Activated naive CD4-positive, alpha-beta T cell (primary cell): ENCODE measurements at places on chromosomes 1 and 21.

- no peak for DNase-seq
Measured at GRCh38 chr1:163145435-163145834, 57.3 kb downstream of the RGS5 start.

DNA sequence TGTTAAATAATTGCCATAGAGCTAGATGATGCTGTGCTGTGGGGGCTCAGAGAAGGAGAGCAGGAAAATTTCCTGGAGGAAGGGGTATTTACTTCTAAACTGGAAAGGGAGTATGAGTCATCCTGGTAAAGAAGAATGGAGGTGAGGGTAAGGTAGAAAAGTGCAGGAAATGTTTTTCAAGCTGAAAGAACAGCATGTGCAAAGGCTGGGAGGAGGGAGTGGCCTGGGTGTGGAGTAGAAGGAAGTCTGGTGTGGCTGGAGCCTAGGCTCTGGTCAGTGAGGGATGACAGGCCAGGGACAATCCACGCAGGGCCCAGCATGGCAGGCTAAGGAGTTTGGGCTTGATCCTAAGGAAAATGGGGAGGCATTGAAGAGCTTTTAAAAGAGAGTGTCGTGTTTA is 45.9 kb downstream of the MATN1 start:
- no peak for DNase-seq

- DNase-seq = no peak
Measured at GRCh38 chr1:66747501-66747900, 4.8 kb upstream of the DYNLT5 start.

DNA sequence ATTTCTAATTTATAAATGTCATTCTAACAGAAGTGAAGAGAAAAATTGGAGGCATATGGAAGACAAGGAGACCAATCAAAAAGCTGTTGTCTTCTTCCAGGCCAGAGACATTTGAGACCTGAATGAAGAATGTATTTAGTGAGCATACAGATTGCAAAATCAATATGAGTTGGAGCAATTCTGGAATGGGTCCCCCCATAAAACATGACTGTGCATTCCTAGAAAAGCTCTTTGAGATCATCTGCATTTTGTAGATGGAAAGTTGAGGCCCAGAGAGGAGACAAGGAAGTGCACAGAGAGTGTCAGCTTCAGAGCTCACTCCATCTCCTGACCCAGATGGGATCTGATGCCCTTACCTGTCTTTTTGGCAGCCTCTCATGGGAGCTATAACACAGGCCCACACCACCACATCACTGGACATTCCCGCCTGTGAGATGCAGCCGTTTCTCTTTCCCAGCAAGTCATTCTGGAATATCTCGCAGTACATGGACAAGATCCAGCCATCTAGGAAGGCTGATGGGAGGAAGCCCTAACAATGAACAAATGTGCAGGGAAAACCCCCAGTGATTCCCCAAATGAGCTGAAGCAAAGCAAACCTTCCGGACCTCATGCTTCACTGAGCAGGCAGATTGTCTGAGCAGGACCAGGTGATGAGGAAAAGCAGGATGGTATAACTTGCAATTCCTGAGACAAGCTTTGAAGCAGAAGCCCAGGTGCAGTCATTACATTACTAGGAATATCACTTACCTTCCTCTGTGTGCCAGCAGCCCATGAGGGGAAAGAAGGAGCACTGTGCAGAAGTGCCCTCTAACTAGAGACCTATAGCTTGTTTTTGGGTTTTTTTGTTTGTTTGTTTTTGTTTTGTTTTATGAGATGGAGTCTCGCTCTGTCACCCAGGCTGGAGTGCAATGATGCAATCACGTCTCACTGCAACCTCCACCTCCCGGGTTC is 445.6 kb downstream of the PLPP3 start:
- no peak for DNase-seq

DNA sequence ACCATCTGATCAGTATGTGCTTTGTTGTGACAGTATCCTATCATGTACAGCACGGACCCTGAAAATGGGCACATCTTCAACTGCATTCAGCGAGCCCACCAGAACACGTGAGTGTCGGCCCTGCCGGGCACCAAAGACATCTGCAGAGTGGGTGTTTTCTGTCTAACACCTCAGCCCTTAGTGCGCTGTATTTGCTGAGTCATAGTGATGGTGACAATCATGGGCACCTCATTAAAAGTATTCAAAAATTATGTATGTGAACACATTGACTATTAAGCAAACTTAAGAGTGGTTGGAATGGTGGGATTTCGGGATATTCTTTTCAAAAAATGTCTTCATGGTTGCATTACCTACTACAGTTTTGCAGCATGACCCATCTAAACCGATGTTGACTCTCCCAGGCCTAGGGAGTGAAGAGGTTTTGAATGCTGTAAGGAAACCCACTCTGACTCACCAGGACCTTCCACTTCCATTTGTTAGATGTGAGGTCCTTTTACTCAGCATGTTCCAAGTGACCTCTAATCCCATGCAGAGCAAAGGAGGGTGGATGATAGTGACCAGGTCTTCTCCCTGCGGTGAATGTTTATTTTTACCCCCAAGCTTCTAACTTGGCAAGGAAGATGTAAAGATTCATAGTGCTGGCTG is 20.1 kb downstream of the MGST3 start:
- DNase-seq = no peak

DNA sequence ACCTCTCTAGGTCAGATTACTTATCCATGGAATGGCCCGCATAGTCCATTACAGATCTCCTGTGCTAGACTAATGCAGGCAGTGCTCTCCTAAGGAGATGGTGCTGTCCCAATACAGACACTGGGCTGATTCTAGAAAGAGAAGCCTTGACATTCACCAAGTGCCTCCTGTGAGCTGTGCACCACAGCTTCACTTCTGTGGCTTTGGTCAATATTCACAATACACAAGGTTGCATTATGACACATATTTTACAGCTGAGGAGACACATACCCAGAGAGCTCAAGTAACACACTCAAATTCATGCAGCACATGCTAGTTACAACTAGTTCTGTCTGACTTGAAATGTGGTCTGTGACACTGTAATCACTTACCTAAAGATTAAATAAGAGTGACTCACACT is 59.4 kb upstream of the LRRC8B start:
- no peak for DNase-seq

DNA sequence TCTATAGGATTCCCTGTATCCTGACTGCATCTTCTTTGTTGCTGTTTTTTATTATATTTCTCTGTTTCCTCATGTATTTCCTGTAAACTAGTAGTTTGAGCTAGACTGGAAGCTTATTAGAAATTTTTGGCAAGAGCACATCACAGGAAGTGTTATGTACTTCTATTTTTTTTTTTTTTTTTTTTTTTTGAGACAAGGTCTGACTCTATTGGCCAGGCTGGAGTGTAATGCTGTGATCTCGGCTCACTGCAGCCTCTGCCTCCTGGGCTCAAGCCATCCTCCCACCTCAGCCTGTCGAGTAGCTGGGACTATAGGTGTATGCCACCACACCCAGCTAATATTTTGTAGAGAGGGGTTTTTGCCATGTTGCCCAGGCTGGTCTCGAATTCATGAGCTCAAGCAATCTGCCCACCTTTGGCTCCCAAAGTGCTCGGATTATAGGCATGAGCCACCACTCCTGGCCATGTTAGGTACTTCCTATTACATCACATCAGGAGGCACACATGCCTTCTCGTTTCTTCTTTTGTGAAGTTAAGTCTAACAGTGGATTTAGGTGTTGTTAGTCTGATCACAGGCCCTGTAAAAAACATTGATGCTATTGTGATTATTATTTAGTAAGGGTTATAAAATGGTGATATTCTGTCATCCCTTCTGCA is 12.5 kb downstream of the C1orf21 start:
- DNase-seq = no peak

- DNase-seq = no peak
Measured at GRCh38 chr21:19011451-19011850, 607.9 kb upstream of the TMPRSS15 start.

GRCh38 chr1:18123467-18123992 is 15.9 kb downstream of the IGSF21 start:
- no peak for DNase-seq

GRCh38 chr1:52914463-52914862 is 7.1 kb downstream of the ECHDC2 start:
- no peak for DNase-seq

- DNase-seq = no peak
Measured at GRCh38 chr1:208158640-208159554, 85.3 kb downstream of the PLXNA2 start.

DNA sequence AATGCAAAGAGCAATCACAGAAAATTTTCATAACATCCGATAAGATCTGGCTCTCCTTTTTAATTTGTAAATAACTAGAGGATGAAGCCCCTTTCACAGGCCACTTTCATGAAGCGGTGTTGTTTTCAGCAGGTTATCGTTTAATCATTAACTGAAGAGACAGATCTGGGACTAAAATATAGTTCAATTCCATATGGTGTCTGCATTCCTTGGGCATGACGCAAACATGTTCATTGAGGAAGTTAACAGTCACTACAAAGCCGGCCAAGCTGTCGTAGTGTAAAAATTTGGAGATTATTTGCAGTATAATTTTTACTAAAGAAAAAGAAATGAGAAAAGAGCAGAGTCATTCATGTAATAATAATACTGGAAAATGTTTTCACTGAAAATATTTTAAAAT is 565.2 kb upstream of the ADAMTS5 start:
- DNase-seq = no peak

DNA sequence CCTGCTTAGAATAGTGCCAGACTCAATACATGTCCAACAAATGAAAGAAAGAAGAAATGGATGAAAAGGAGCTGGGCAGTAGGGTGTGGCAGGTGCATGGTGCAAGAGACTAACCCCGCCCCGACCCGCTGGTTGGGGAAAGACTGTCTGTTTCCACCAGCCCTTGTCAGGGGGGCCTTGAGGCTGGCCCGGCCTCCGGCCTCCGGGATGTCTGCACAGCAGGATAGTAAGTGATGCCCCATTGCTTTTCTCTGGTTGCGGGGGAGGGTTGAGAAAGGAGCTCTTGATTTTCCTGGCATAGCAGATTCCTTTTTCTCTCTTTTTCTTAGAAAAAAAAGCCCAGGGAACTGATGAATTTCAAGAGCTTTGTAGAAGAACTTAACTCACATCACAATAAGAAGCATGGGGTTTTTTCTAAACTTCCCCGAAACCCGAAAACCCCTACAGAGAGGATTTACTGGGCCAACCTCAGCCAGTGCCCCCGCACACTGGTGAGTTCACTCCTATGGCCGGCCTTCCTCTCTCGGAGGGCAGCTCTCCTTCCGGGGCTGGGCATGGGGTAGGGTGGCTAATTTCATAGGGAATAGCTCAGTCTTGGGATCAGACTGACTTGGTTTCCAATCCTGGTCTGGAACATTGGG is 12.5 kb upstream of the TTC22 start:
- DNase-seq = no peak

DNA sequence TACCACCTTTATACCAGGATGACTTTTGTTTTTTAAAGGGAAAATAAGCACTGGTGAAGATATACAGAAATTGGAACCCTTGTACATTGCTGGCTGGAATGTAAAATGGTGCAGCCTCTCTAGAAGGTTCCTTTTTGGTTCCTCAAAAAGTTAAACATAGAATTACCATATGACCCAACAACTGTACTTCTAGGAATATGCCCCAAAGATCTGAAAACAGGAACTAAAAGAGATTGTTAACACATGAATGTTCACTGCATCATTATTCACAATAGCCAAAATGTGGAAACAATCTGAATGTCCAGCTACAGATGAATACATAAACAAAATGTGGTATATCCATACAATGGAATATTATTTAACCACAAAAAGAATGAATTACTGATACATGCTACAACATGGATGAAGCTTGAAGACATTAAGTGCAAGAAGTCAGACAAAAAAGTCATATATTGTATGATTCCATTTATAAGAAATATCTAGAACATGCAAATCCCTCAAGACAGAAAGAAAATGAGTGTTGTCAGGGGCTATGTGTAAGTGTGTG is 84.9 kb upstream of the DMRTA2 start:
- no peak for DNase-seq

GRCh38 chr1:63975481-63975880 is 201.7 kb downstream of the ROR1 start:
- DNase-seq = no peak

- peak; percentile 36 for DNase-seq
Measured at GRCh38 chr1:18597160-18598042, 33.2 kb upstream of the PAX7 start.

DNA sequence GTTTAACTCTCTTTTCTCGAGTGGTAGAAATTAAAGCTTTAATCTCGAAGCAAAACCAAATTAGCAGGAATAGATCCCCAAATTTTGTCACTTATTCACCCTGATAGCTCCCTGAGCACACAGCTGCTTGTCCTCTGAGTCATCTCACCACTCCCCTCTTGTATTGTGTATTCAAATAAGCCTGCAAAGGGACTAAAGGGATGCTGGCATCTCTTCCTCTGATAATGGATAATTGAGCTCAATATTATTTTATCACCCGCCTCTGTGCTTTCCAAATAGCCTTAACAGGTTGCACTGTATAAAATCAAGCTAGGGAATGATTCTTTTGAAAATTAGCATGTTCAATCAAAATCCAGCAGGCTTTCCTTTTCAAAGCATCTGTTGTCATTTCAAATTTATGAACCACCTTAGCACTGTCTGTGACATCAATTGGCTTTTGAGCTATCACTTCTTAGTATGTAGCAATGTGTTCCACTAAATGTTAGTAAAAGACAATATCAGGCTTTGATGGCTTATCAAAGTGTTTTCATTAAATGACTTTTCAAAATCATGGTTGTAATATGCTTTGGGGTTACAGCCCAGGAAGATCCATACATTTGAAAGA is 561.6 kb downstream of the PLA2G4A start:
- DNase-seq = no peak

DNA sequence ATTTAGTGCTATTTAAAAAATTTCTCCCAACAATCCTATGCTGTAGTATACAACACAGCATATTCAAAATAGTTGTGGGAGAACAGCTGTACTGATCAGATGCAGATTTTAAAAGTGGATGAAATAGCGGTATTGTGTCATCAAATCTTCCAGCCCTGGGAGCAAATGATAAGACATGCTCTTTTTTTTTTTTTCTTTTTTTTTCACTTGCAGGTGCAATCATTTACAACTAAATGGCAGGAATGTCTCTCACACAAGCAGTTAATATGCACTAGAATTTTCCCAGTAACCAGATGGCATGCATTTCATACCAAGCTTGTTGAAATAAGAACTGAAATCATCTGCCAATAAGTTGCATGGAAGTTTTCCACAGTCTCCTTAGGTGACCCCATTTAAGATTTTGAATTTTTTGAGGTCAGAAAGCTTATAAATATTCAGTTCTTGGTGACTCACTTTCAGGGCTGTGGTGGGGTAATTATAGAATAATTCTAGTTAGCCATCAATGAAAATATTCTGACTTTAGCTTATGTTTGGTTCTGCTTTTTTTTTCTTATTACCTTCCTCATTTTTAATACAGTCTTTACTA is 623.9 kb upstream of the NR5A2 start:
- DNase-seq = no peak

DNA sequence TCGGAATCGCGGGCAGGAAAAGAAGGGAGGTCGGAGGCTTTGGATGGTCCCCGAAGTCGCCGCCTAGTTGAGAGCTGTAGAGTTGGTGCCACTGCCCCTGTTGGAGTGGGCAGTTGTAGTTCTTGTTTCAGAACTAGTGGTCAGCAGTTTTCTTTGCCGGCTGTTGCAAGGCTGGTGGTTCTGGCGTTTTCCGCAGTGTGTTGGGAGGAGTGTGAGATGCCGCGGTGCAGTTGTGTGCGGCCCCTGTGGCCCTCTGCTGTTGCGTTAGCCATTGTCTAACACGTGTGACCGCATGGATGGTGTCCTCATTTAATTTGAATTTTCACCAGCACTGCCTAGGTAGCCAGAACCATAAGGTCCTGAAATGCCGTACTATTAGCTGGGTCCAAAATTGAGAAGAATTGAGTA is 1.4 kb downstream of the ARF1 start:
- DNase-seq = no peak

- DNase-seq = no peak
Measured at GRCh38 chr21:27475363-27475955, 508.6 kb upstream of the ADAMTS5 start.

- no peak for DNase-seq
Measured at GRCh38 chr1:36506276-36506920, 23.7 kb upstream of the CSF3R start.
